ENCODE measurements at places on chromosomes 6 and 20.
A peak's percentile ranks its signal among the peaks of the same experiment; 100 is the strongest.

DNA sequence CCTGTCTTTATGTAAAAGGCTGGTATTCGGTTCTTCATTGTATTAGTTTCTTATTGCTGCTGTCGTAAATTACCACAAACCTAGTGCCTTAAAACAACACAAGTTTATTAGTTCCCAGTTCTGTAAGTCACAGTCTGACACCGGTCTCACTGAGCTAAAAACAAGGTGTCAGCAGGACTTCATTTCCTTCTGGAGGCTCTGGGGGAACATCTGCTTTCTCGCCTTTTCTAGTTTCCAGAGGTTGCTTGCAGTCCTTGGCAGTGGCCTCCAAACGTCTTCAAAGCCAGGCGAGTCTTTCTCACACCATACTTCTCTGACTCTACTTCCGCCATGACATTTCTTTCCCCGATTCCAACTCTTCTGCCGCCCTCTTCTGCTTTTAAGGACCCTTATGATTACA, 43.0 kb upstream of the ZFAND3 start:
- no peak for DNase-seq

DNA sequence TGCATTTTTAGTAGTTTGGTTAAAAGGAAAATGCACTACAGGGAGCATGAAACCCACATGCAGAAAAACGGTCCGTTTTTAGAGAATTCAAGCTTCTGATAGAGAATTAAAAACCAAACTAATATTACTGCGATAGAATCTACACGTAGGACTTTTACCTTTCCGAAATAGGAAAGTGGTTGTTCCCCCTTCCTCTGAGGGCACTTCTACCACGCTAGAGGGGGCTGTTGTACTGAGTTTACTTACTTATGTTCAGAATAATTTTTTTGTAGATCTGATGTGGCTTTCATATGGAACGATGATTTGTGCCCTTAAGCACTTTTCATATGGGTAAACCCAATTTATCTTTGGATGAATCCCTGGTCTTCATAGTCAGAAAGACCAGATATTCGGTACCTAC, 264.3 kb upstream of the PLN start:
- DNase-seq: no peak

GRCh38 chr6:14444295-14444972, 326.9 kb downstream of the CD83 start:
- no peak for DNase-seq

GRCh38 chr6:15420959-15421438, 175.1 kb downstream of the JARID2 start:
- no peak for DNase-seq

DNA sequence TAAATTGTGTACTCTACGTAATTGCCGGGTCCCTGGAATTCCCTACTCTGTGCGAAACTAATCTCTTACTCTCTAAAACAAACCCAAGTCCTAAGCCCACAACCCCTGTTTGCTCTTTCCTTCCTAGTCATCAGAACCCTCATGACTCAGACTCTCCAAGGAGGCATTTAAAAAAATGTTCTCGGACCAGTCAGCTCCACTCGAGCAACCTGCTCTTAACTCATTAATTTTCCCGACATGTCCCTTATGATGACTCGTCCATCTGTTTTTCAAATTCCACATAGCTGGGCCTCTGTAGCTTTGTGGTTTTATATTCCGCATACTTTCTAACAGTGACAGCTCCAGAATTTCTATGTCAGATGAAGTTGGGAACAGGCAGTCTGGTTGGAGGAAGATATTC, 2.6 kb upstream of the MUC22 start:
- no peak for DNase-seq

- DNase-seq: peak; percentile 33
Observed at GRCh38 chr6:90230548-90231215, 66.0 kb downstream of the BACH2 start.

- no peak for DNase-seq
Observed at GRCh38 chr6:148869585-148869984, 122.8 kb downstream of the UST start.

- no peak for DNase-seq
Observed at GRCh38 chr20:6007529-6008103, 46.2 kb downstream of the LRRN4 start.

GRCh38 chr20:23082846-23083552, 3.1 kb downstream of the CD93 start:
- no peak for DNase-seq

- DNase-seq: no peak
Observed at GRCh38 chr6:112821476-112821875, 474.3 kb downstream of the RFPL4B start.

GRCh38 chr6:12024699-12025434, 12.8 kb downstream of the HIVEP1 start:
- DNase-seq: no peak

DNA sequence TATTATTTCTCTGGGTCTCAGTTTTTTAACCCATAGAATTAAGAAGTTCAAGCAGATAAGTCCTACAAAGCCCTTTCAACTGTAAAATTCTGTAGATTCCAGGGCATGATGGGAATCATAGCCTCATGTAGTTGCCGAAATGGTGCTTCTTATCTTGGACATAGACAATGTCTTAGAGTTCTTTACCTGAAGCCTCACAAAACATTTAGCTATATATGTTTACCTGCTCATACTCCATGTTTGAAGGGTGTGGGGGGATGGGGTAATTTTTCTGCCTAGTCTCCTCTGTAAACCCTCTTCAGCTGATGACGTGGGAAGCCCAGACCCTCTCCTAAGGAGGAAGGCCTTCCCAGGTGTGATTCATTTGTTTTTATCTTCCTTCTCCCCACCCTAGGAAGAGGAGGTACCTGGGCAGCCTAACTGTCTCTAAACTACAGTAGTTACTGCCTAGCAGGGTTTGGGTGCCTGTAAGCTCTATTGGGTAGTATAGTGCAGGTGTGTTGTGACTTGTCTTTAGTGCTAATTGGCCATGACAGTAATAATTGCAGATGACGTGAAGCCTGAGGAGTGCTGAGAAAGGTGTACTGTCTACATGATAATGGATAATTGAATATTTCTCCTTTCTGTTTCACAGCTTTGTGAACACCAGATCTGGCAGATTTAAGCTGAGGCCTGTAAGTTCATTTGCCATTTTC, 230.8 kb downstream of the TFAP2B start:
- DNase-seq: no peak

- DNase-seq: no peak
Observed at GRCh38 chr20:272718-273117, 15.2 kb downstream of the DEFB132 start.

GRCh38 chr6:13281686-13282085, 46.7 kb downstream of the TBC1D7 start:
- no peak for DNase-seq

- DNase-seq: no peak
Observed at GRCh38 chr20:1209447-1210387, 6.5 kb downstream of the C20orf202 start.

GRCh38 chr6:157777344-157777743, 45.7 kb upstream of the SNX9 start:
- DNase-seq: no peak

DNA sequence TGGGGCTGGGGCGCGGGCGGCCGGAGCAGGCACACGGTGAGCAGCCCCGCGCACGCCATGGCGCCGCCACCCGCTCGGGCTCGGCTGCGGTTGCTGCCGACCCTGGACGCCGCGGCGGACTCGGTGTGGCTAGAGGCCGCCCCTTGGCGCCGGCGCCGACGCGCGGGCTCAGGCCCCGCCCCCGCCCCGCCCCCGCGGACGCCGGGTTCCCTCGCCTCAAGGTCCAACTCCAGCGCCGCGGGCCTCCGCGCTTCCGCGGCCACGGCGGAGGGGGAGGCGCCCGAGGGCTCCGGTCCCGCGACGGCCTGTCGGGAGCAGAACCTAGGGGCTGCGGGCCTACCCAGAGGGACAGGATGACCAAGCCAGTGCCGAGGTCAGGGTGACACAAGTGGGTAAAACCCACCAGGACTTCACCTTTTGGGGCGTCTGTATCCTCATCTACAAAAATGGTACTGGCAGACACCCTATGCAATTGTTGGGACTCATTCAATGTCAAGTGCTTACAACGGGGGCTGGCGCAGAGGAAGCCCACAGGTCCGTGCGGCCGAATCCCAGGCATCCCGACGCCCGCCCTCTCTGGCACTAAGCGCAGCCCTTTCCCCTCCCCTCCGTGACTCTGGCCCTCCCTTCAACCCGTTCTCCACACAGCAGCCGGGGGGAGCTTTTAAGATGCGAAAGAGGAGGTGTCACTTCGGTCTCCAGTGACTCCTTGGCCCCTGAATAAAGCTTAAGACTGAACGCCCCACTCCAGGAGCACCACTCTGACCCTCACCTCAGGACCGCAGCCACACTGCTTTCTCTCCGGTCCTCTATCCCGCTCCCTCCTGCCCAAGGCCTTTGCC, at the start of gene NECAB3:
TSS of gene NECAB3 (minus strand) at position 135 of the 842 bp plus-strand sequence. CDS start at position 59, 76 bp downstream.
- DNase-seq: no peak

DNA sequence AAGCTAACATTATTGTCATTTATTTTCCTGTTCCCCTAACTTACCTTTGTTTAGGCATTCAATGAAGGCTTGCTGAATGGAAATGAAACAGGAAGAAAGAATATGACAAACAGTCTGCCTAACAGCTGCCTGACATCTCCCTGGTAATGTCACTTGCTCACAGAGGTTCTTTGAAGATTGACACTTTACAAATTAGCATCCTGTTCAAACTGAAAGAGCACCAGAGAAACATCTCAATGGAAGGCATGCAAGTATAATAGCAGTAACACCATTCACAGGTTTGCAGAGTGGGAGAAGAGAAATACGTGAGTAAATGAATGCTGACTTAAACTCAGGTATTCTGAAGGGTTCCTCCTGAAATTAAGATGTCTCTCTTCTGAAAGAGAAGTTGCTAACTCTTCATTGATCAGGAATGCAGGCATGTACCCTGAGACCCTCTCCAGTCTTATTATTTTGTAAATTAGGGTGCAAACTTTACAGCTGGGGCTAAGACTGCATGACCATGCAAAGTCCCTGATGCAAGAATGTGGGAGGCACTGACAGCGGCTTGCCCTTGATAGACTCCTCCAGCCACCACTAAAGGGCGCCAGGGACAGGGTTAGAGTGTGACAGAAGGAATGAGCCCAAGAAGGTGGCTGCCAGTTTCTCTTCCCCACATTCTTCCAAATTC, 1.3 kb upstream of the SMLR1 start:
- peak; percentile 72 for DNase-seq

Data from iPS DF 19.7 (cell line).